ENCODE measurements at places on chromosomes 3 and 15.

GRCh38 chr3:52062505-52062904 is 6.1 kb upstream of the DUSP7 start:
- DNase-seq, result peak; percentile 21

GRCh38 chr15:58574631-58575030 is 142.8 kb downstream of the LIPC start:
- DNase-seq, result no peak

- no peak for DNase-seq
Measured at GRCh38 chr3:151165226-151165625, 37.8 kb downstream of the GPR171 start.

DNA sequence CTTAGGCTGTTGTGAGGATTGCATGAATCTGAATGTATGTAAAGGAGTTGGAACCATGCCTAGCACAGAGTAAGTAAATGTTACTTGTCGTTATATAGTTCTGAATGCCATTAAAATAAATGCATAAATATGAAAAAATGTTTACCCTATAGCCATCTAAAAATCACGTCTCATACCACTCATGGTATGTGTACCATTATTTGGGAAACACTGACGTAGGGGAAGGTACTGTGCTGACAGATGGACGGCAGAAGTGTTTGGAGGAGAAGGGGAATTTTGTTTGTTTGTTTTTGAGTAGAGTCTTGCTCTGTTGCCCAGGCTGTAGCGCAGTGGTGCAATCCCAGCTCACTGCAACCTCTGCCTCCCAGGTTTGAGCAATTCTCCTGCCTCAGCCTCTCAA is 30.5 kb upstream of the PDZRN3 start:
- DNase-seq, result no peak

DNA sequence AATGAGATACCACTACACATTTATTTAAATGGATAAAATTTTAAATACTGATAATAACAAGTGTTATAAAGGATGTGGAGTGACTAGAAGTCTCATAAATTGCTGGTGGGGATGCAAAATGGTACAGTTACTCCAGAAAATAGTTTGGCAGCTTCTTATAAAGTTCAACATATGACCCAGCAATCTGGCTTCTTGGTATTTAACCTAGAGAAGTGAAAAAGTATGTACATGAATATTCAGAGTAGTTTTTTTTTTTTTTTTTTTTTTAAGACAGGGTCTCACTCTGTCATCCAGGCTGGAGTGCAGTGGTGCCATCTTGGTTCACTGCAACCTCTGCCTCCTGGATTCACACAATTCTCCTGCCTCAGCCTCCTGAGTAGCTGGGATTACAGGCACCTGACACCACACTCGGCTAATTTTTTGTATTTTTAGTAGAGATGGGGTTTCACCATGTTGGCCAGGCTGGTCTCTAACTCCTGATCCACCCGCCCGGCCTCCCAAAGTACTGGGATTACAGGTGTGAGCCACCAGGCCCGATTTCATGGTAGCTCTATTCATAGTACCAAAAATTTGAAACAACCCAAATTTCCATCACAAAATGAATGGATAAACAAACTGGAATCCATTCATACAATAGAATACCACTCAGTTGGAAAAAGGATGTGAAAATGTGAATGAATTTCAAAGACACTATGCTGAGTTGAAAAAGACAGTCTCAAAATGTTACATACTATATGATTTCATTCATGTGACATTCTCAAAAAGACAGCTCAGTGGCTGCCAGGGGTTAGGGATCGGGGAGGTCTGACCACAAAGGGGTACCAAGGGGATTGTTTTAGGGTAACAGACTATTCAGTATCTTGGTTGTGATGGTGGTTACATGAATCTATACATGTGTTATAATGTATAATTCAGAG is 14.4 kb downstream of the RRP9 start:
- DNase-seq, result no peak

DNA sequence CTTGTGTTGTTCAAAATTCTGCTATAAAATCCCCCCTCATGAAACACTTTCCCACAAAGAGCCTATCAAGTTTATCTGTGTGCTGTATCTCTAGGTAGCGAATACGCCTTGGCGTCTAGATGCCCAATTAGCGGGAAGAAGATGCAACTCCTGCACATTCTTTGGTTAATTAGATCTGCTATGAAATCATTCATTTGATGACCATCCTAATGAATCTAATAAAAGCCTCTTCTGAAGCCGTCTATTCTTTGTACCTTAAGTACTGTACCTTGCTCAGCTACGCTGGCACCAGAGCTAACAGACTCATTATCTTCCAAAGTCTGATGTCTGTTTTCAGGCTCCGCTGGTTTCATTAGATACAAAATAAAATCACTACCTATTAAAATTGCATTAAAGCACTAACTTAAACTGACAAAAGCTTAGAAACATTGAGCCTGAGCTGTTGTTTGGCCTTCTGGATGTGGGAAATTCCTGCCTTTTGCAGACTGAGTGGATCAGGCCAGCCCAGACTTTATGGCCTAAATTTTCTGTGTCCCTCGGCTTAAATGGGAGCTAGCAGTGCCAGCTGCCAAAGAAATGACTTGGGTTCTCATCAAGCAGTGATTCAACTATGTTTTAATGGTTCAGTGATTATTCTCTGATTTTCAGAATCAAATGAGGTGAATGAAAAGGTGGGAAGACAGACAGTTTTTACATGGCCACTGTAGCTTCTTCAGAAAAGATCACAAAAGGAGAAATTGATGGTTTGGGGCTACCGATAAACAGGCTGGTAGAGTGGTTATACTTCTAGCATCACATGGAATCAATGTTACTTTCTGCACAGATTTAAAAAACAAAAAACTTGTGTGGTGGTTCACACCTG is 28.4 kb upstream of the CHST2 start:
- no peak for DNase-seq

DNA sequence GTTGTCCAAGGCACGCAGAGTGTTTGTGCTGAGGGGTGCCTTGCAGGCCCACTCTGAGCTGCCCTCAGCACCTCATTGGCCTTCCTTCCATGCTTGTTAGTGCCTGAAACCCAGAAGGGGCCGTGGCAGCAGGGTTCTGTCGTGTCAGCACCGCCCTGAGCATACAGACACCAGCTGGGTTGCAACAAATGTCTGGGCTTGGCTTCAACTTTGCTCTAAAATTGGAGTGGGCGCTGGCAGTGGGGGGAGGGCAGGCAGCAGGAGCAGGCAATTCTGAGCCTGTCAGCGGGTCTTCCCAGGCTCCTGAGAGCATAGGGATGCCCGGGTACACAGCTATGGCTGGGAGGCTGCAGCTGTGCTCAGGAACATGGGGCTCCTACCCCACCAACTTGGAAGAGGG is 464.3 kb downstream of the EPHA3 start:
- DNase-seq, result no peak

- no peak for DNase-seq
Measured at GRCh38 chr3:149234671-149235245, 13.1 kb upstream of the CP start.

GRCh38 chr3:148883163-148883562 is 18.1 kb downstream of the CPA3 start:
- no peak for DNase-seq

DNA sequence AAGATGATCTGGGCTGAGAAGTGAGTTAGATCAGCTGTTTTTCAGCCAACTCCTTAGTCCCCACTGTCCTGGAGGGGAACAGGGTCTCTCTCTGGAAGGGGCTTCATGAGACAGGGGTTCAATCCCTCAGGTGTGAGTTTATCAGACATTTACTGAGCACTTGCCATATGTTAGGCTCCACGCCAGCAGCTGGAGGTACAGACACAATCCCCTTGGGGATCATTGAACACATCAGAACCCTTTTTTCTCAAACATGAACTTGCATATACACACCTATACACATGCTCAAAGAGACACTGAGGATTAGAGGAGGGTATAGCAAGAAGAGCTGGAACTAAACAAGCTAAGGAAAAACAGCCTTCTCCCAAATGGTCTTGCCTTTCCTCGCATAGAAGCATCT is 5.5 kb upstream of the BMF start:
- DNase-seq, result no peak

- DNase-seq, result no peak
Measured at GRCh38 chr3:147388700-147389580, 17.4 kb downstream of the ZIC4 start.

DNA sequence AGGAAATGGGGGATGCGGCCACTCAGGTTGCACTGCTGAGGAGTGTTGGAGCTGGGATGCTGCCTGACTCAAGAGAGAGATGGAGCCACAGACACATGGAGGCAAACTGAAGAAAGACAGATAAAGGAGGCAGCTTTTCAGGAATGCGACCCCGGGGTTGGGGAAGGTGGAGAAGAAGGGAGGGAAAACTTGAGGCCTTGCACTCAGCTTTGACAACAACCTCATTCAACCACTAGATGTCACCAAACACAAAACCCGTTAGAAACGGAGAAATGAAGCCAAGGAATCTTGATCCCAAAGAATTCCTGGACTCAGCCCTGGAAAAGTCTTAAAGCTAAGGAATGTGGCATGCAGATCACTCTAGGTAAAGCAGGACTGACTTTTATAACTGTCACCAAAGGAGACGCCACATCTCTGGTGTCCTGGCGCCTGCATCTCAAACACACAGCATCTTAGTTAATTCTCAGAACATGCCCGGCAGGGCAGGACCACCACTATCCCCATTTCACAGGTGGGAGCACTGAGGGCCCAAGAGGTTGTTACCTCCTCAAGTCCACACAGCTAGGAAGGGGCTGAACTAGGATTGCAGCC is 59.6 kb upstream of the LMCD1 start:
- DNase-seq, result no peak

DNA sequence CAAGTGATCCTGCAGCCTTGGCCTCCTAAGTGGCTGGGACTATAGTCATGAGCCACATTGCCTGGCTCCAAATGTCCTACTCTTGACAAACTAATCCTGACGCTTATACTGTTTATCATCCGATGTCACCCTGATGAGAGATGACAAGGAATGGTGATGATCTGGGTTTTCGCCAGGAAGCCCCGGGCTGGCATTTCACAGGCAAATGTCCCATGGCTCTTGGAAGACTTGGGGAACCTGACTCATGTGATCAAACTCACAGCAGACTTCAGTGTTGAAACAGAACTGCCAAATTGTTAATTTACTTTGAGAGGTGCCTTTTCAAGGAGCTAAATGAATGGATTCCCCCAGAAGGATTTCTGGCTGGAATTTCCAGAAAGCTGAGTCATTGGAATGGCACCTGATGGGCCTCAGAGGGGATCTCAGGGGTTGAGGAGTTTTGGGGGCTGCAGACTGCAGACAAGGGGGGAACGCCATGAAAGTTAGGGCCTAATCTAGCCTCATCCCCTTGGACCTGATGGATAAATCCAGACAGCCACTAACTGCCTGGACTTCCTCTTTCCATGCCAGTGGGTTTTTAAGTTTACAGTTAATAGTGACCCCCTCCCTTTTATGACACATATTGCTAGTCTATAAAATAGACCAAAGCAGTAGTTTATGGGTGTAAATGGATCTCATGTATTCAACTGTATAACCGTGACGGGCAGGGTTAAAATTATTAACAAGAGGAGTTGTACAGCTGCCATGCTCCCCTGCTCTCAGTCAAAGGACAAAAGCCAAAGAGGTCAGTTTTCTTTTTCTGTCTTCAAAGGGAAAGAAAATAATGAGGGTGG is 146.6 kb downstream of the CHSY1 start:
- no peak for DNase-seq

GRCh38 chr15:39359771-39360170 is 221.1 kb upstream of the THBS1 start:
- DNase-seq, result no peak

DNA sequence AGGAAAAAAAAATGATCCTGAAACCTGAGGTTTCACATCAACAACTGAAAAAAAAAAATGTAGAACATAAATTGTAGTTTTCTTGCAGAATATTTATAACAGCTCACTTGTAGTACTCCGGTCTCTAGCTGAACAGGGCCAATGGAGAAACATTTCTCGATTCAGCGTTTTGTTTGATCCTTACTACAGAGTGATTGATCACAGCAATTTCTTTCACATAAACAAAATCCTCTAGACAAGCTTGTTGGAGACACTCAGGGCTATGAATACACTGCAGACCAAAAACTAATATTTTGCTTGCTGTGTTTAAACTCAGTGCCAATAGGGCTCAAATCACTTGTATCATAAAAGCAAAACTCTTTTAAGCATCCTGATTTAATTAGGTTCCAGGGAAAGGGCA is 127.0 kb upstream of the CNTN6 start:
- no peak for DNase-seq

GRCh38 chr3:114333180-114333922 is 39.5 kb downstream of the TIGIT start:
- no peak for DNase-seq

- peak; percentile 51 for DNase-seq
Measured at GRCh38 chr15:67083135-67083762, 17.8 kb downstream of the SMAD3 start.

GRCh38 chr3:153639631-153640030 is 477.6 kb downstream of the RAP2B start:
- no peak for DNase-seq

GRCh38 chr3:2839876-2840275 is 270.3 kb downstream of the IL5RA start:
- DNase-seq, result no peak

DNA sequence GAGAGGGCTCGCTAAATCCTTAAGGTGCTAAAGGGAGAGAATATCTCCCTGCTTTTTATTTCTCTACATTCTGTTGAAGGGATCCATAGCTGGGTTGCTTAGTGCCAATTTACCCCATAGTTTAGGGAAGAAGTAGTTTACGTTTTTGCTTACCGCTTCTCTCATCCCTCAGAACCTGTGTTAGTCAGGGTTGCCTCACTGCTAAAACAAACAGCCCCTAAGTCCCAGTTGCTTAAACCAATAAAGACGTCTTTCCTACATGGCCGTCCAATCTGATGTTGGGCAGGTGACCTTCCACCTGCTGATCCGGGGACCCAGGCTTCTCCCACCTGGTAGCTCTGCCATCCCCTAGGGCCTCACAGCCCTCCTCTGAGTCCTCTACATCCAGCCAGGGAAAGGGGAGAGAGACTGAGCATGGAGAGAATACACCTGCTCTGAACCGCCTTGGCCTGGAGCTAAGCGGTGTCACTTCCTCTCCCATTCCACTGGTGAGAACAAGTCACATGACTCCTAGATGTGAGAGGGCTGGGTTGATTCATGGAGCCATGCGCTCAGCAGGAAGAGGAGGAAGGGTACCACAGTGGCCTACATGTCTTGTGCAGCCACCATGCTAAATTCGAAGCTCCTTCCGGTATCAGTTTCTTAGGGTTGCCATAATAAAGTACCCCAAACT is 26.3 kb downstream of the DNASE1L3 start:
- no peak for DNase-seq

DNA sequence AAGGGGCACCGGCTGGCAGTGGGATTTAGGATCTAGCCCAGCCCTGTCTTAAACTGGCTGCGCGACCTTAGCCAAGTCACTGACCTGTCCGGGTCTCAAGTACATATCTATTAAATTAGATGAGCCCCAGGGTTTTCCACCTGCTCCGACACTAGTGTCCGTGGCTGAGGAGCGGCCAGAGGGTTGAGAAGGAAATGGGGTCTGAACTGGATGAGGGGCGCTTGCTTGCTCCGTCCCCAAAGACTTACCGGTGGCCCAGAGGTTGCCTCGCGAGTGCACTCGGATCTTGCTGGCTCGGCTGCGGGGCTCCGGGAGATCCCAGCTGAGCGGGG is 285 bp downstream of the NMB start:
- no peak for DNase-seq
